ENCODE measurements at places on chromosomes 5 and 9.

DNA sequence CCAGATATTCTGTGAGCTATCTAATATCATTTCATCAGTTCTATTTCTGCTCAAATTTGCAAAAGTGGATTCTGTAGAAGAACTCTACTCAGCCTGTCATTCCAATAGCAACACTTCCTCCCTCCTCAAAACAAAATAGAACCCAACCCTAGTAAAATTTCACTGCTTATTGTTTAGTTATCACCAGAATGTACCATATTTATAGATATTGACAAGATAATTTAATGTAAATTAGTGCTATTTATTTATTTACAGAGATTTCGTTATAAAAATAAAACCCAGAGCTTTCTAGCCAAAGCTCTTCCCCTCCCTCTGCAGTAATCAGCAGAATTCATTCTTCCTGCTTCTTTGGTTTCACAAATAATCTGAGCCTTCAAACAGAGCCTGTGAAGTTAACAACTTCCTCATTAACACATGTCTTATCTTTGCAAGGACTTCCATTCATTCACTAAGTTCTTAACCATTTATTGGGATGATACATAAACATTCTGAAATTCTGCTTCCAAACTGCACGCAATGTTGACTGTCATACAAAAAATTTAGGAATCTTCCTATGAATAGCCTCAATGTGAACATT is 73.7 kb upstream of the PJA2 start:
- DNase-seq, result no peak

DNA sequence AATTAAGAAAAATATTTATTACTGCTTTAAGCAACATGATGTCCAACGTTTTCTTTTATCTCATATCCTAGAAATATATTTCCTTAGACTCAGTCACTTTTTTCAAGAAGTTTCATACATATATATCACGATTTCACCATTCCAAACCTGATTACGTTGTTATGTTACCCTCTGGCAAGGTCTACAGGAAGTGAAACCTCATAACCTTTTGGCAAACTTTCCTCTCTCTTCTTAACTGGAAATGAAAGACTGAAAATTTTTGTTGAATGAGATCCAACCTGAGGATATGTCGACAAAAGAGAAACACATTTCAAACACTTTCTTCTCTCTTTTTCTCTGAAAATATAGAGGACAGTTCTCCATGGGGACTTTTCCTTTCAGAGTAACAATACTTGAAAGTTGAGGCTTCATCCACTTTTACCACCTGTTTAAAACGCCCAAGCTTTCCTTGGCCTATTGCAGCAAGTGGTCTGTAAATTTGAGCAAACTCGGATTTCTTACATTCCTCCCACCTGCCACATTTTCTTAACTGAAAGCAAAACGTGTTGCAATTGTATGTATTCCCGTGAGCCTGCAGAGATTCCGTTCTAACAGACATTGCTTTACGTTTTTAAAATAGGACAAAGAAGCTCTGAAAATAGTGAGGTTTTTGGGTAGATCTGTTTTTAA is 298.1 kb downstream of the CETN3 start:
- no peak for DNase-seq

- peak; percentile 33 for DNase-seq
Measured at GRCh38 chr5:6712142-6712576, 1.1 kb upstream of the TENT4A start.

- DNase-seq, result no peak
Measured at GRCh38 chr9:11892401-11892800, 800.8 kb upstream of the TYRP1 start.

GRCh38 chr5:115179030-115179393 is 9.3 kb upstream of the TRIM36 start:
- DNase-seq, result no peak

GRCh38 chr5:29697785-29698414 is 1495.6 kb upstream of the CDH6 start:
- DNase-seq, result no peak

GRCh38 chr9:91144769-91145168 is 216.9 kb downstream of the AUH start:
- no peak for DNase-seq

DNA sequence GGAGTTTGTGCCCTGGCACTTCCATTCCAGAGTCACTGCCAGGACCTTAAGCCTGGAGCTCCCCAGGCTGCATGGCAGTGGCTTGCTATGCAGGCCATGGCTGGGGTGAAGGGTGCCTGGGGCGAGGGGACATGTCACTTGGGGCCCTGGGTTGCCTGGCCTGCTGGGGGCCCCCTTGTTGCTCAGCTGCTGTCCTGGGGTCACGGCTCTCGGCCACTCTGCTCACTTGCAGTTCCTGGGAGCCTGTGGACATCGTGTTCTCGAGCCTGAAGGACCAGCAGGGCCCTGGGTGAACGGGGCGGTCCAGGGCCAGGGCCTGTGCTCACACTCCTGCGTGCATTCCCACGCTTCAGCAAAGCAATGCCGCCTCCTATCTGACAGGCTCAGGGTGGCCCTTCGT is 14.5 kb upstream of the SLC2A6 start:
- DNase-seq, result no peak

GRCh38 chr5:115857057-115857479 is 15.3 kb downstream of the AP3S1 start:
- no peak for DNase-seq

DNA sequence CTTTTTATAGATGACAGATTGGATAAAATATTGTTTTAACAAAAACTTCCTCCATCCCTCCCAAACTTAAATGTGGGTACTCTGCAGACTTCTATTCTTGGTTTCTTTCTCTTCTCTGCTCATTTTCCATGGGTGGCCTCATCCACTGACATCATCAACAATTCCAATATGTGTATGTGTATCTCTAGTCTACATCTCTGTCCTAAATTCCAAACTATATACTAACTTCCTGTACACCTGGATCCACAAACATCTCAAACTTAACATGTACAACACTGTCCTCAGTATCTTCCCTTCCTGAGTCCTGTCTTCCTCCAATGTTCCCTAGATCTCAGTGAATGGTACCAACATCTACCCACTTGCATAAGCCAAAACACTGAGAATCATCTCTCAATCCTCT is 28.5 kb upstream of the CDK5RAP2 start:
- DNase-seq, result no peak

DNA sequence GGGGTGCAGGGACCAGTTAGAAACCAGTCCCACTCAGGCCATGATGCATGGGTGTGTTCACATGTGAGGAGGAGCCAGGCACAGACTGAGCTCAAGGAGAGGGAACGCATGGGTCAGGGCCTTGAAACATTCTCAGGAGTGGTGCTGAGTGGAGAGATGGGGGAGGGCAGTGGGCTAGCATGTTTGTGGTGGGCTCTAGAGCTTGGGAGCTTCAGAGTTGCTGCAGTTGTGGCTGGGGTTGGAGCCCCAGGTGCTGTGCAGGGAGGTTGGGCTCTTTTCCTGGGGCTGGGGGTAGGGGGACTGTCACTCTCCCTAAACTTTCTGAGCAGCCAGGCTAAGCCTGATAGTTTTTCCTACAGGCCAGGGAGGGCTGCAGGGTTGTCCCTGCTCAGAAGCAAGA is 95.4 kb downstream of the DAB2IP start:
- no peak for DNase-seq

GRCh38 chr5:178337334-178337741 is 104.7 kb upstream of the PHYKPL start:
- no peak for DNase-seq

- DNase-seq, result no peak
Measured at GRCh38 chr5:123696921-123697341, 185.0 kb downstream of the CSNK1G3 start.

- no peak for DNase-seq
Measured at GRCh38 chr9:120893611-120894307, 16.8 kb upstream of the PHF19 start.

- peak; percentile 71 for DNase-seq
Measured at GRCh38 chr5:132500931-132501628, 10.5 kb upstream of the IRF1 start.

DNA sequence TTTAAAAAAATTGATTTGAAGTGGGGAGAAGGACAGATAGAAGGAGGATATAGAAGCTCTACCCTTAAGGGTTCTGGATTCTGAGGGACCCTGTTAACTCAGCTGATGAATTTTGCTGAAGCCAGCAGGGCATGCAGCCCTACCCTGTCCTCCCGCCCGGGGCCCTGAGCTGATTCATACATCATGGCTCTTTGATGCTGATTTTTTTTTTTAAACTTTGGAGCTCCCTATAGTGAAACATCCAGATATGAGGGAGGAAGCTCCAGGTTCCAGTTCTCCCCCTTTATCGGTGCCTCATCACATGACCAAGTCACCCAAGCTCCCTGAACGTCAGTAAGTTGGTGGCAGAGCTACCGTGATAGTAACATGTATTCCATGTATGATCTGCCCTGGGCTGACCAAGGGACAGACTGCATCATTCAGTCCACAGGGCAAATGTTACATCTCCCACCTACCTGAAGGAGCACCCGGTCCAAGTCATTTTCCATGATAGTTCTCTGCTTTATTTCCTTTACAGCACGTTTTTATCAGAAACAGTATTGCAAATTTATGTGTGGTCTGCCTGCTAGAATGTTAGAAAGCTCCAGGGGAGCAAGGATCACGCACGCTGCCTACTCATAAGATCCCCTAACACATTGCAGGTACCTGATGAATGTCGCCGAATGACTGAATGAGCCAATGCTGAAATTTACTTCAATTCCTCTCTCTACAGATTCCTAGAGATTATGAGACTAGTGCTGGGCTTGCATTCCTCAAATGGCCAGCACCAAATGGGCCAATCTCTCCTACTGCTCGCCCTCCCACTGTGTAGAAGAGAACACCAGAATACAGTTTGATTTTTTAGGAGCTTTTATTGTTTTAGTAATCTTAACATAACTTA is 25.9 kb downstream of the SPARC start:
- no peak for DNase-seq

GRCh38 chr9:123893115-123893514 is 36.8 kb downstream of the DENND1A start:
- DNase-seq, result no peak

DNA sequence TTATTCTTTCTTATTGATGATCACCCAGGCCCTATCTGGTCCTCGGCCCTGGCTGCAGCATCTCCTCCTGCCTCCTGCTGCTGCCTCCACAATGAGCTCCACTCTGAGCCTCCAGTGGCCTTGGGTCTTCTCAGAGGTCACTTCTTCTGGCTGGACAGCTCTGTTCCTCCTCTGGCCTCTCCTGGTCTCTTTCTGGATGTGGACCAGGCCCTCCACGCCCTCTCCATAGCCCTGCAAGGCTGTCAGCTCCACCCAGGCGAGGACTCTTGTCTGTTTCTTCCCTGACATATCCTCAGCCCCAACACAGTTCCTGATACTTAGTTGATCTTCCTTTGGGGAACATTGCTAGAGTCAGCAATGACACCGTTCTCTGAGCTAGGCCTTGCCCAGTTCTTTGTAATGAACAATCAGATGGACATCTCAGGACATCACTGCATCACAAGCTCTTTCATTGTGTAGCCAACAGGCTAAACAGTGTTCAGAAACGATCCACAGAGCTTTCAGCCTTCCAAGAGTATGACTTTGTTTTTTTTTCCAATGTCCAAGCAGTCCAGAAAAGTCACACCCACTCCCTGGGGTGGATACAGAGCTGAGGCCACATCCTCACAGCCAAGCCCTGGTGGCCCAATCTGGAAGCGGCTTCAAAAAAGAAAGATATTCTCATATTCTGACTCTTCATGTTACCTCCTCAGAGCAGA is 62.5 kb upstream of the DNAH5 start:
- no peak for DNase-seq

DNA sequence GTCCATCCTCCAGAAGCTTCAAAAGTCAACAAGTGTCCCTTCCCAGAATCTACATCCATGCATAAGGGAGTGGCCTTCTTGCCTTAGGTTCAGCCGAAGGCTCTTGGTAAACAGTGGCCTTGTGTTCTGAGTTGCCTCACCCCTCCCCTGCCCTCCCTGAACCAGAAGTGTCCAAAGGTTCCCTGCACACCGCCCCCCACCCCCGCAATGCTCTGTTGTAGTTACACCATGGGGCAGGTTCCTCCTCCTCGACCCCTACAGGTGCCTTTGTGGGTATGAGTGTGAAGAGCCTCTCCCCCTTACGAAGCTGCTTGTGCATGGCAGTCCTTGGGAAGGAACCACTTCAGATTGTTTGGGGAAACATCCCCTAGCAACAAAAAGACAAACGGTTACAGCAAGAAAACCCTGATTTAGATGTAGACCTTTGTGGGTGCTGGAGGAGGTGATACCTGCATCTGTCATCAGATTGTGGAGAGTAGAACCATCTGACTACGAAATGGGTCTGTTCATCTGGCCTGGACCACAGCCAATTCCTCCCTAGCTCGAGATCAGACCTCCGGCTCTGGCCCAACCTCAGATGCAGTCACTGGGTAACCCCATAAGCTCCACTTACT is 7.1 kb downstream of the SPACA9 start:
- DNase-seq, result no peak

- no peak for DNase-seq
Measured at GRCh38 chr5:154317916-154318315, 127.4 kb downstream of the GALNT10 start.

DNA sequence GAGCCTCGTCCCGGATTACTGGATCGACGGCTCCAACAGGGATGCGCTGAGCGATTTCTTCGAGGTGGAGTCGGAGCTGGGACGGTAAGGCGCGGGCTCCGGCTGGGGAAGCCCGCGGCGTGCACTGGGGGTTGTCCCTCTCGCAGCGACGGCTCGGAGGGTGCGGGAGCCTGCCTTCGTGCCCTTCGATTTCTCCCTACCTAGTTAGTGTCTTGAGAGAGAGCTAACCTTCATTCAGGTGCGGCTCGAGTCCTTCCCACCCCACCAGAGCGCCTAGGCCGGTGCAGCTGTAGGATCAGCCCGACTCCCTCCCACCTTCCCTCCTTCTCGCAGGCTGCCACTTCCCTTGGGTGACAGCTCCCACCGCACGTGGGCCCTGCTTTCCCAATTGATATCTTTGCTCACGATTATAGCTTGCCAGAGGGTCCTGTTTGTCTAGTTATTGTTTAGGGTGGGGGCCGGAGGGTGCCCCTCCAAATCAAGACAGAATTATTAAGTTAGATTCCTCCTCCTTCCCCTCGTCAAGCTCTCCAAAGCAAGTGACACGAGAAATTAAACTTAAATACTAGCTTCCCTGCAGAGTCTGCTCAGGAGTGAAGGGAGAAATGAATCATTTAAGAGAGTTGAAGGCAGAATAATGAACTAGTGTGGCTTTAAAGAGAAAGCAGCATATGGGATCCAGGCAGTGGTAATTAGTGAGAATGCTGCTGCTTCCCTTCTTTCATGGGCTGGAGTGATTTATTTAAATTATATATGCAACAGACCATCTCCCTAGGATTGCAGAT is 569 bp downstream of the CAMK4 start:
- no peak for DNase-seq

GRCh38 chr9:110050925-110051355 is 157.0 kb downstream of the C9orf152 start:
- DNase-seq, result no peak

DNA sequence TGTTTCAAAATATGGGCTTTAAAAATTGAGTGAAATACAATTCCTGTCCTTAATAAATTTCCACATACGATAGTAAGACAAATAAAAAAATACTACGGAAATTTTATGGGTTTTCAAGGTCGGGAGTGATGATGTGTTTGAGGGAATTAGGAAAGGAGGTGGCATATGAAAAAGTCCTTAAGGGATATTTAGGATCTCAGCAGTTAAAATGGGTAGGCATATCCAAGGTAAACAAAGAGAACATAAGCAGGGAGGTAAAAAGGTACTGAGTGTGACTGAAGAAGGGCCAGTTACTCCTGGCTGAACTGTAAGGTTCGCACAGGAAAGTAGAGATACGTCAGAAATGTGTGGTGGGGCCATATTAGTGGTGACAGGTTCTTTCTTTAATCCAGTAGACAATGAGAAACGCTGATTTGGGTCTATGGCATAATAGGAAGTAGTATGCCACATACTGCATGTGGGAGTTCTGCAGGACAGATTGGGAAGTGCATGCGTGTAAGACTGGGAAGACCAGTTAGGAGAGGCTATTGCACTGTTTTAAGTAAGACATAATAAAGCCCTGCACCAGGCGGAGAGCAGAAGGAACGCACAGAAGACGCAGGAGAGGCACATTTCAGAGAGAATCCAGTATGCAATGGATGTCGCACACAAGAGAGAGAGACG is 937 bp upstream of the HMGCR start:
- DNase-seq, result no peak
